ENCODE measurements at places on chromosomes 3 and 15.
A peak's percentile ranks its signal among the peaks of the same experiment; 100 is the strongest.

- no peak for DNase-seq
Measured at GRCh38 chr3:128236657-128237056, 83.4 kb downstream of the EEFSEC start.

- peak; percentile 35 for DNase-seq
Measured at GRCh38 chr15:75309711-75310110, 26.2 kb upstream of the COMMD4 start.

GRCh38 chr15:72375501-72375845, 341 bp downstream of the HEXA start:
- no peak for DNase-seq

GRCh38 chr3:192082730-192083660, 622.0 kb downstream of the PYDC2 start:
- DNase-seq: no peak

- no peak for DNase-seq
Measured at GRCh38 chr3:50047426-50047825, 41.3 kb upstream of the RBM5 start.

DNA sequence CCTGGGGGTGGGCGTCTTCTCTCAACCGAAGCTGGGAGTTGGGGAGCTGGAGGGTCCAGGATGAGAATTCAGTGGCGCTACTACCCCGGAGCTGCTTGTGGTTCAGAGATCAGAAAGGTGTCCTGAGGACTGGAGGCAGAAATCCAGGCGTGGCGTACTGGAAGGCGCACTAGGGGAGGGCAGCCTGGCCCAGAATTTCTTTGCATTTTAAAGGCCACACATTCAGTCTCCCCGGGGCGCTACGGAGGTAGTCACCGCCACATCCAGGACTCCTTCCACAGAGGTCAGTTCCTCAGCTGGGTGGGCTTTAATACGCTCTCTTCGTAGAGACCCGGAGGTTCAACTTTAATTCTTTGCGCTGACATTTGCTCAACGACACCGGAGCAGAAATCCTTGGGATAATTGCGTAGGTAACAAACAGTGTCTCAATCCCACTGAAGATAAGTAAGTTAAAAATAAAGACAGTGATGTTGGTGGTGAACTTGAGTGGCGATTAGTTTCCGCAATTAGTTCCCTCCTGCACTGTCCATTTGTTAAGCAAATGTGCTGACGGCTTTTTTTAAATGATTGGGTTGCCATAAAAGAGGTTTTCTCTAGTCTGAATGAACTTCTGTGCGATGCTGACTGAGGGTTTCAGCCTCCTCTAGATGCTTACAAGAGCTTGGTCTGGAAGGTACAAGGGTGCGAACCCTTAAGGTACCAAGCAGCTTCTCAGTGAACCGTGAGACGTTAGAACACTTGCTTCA, 535 bp downstream of the MCTP2 start:
- DNase-seq: no peak

- DNase-seq: peak; percentile 85
Measured at GRCh38 chr3:192864941-192865340, 52.7 kb downstream of the MB21D2 start.
